M059J (cell line): ENCODE measurements at places on chromosomes 13 and 19. TPM values are rescaled to one million over a fixed set of nuclear protein-coding genes. Genes with fewer than 3 reads are reported as not detected.

RNF17 gene
- total RNA-seq, result not detected in 2 replicates

GNG7 gene
- 0.12 TPM in 1 of 2 replicates, not detected in the other for total RNA-seq

GIPR gene
- total RNA-seq, result 0.02 and 0.32 TPM in 2 replicates

CABP5 gene
- total RNA-seq, result 1.1 and 2.8 TPM in 2 replicates

ZNF208 gene
- not detected in 2 replicates for total RNA-seq

GPX4 gene
- 684 and 697 TPM in 2 replicates for total RNA-seq

KIR2DL3 gene
- total RNA-seq, result not detected in 2 replicates

PCP2 gene
- total RNA-seq, result not detected in 2 replicates

CD37 gene
- total RNA-seq, result not detected in 2 replicates

- peak; percentile 52 for DNase-seq
These were observed 51.5 kb downstream of the INSR start for GRCh38 chr19:7242601-7243258.

- peak; percentile 19 for DNase-seq
These were observed 181.5 kb downstream of the DNAJC3 start for GRCh38 chr13:95858286-95859075.

DNA sequence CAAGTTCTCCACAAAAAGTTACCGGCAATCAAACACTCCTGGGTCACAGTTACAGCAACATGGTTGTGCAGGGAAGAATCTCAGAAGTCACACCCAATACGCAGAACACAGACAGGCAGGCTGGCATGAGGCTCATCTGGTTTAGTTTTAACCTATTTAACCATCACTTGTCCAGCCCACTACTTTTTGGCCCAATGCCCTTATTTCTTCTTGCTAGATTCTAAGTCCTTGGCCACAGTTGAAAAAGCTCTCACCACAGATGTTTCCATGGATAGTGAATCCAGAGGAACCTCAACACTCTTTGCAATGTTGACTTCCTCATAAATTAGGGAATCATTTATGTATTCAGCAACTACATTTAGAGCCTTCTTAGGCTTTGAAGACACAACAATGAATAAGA is 50.7 kb upstream of the FNDC3A start:
- no peak for DNase-seq

DNA sequence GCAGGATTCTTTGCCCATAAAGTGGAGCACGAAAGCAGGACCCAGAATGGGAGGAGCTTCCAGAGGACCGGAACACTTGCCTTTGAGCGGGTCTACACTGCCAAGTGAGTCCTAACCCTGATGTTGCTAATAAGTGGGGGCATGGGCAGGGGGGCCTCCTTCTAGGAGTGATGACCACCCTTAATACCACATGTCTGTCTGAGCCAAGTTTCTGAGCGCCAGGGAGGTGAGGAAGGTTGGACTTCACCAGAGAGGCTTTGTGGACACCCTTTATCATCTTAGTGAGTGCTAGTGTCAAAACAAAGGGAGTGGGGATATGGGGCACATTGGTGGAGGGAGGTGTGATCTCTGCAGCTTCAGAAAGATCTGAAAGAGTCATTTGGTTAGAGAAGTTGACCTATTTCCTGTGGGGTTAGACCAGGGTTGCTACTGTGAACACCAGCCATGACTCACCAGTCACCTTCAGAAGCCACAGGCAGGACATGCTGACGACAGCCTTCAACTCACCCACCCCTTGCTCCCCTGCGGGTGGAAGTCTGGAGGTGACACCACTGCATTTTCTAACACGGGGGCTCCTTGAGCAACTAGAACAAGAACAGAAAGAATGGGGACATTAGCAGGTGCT is 8.8 kb downstream of the ALOX5AP start:
- peak; percentile 88 for DNase-seq

DNA sequence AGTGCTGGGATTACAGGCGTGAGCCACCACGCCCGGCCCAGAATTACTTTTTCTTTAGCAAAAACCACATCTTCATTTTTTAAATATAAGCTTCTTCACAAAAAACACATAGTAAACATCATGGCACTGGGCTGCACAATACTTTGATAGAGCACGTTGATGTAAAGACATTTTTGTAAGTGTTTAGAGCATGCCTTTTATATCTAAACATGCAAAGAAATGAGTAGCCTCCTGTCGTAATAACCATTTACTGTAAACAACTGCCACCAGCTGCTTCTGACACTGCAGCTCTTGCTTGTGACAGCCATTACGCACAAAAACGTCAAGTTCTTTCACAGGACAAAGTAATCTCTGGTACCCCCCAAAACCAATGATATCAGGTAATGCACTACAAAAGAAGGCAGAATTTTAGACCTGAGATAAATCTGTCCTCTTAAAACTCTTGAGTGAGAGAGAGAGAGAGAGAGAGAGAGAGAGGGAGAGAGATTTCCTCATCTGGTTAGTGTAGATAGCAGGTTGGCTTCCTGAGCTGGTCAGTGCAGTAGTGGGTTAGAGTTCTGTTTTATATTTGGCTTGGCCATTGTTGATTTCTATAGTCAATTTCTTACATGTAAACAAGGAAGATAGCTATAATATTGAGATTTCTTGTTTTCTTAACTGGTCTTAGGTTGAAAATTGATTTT is 6.7 kb upstream of the ZNF548 start:
- no peak for DNase-seq

- no peak for DNase-seq
These were observed 12.7 kb downstream of the KLHL26 start for GRCh38 chr19:18649371-18650020.

- DNase-seq, result no peak
These were observed 34.5 kb upstream of the ARHGEF7 start for GRCh38 chr13:111080642-111081041.

- no peak for DNase-seq
These were observed 227.2 kb downstream of the FOXO1 start for GRCh38 chr13:40438999-40439797.

GRCh38 chr19:11267316-11268085 is 5.2 kb upstream of the DOCK6 start:
- DNase-seq, result no peak

- DNase-seq, result no peak
These were observed 36.8 kb upstream of the ATP11A start for GRCh38 chr13:112653071-112653470.

DNA sequence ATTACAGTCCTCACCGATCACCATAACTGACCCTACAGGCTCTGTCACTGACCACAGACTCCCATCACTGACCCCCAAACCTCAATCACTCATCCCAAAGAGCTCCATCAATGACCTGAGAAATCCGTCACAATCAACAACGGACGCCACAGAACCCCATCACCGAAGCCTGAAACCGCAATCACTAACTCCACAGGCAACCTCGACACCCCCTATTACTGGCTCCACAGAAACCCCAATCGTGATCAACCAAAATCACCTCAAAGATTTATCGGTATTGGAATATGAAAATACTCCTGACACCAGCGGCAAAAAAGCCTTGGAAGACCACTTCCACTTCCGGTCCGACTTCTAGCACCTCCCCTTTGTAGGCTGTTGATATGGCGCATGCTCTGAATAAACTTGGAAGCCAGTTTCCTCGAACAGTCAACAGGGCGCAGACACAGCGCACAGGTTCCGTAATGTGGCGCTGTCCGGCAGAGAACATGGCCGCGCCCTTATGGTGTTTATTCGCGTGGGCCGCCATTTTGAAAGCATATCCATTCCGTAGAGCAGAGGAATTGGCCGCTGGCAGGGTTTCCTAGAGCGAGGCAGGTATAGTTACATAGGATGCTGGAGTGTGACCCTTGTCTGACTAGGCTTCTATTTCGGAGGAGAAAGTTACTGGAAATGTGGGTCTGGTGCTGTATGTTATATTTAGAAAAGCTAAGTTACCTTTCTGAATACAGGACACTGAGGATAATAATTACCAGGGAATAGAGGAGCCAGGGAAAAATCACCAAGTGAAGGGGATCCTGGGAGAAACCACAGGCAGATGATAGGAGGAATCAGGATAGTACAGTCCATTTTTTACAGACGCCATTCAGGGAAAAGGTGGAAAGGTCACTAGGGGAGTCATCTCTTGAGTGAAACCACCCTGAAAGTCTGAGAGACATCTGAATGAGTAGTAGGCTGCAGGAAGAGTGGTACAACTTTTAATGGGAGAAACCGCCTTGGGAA is at the start of gene ZNF585A:
ZNF585A (minus strand) TSS at position 328 of the 999 bp plus-strand sequence. CDS start 2,785 bp downstream, outside the sequence.
- peak; percentile 97 for DNase-seq

DNA sequence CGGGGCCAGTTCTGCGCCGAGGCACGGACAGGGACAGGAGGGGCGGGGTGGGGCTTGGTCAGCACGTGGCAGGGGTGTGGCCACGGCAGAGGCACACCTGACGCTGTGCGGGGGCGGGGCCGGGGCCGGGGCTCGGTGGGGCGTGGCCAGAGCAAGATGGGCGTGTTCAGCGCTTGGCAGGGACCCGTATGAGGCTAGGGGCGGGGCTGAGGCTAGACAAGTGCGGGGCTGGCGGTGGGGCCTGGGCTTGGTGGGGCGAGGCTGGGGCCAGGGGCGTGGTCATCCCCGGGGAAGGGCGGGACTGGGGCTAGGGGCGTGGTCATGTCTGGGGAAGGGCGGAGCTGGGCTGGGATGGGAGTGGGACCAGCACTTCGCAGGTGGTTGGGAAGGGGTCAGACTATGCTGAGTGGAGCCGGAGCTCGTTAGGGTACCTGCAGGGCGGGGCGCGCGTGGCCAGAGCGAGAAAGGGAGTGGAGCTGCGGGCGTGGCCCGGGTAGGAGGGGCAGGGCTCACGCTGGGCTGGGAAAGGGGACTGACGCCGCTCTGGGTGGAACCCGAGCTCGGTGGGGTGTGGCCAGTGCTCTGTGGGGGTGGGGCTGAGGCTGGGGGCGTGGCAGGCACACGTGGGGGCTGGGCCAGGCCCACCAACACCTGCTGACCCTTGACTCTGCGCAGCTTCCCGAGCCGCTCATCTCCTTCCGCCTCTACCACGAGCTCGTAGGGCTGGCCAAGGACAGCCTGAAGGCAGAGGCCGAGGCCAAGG is 12.8 kb downstream of the POLR2E start:
- DNase-seq, result no peak

GRCh38 chr19:10191347-10191746 is 3.4 kb downstream of the DNMT1 start:
- DNase-seq, result peak; percentile 33

GRCh38 chr13:98959291-98959690 is 18.6 kb downstream of the DOCK9 start:
- no peak for DNase-seq

- no peak for DNase-seq
These were observed 51.6 kb downstream of the CHST8 start for GRCh38 chr19:33673258-33673875.

DNA sequence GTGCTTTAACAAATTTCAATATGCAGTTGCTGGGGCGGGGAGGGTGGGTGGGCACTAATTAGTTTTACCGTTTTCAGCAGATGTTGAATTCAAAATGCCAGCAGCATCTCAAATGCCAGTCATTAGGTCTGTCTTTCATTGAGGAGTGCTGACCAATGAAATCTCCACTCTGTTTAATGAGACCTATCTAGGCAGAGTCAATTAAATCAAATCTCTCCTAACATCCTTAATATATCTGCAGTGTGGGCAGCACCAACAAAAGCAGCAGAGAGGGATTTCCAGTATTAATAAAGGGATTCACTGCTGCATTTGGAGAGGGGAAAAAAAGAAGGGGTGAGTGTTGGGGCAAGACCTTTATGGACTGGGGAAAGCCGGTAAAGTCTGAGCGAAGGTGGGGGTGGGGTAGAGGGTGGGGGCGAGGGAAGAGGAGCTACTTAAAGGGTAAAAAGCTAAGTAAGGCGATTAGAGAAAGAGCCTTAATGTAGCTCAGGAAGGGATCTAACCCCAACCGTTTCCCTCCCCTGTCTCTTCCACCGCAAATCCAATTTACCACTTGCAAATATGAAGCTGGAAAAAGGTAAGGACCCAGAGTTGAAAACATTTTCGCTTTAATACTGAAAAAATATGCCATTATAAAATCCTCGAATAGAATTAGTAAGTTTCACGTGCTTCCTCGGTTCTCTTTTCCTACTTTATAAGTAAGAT is 4.5 kb downstream of the SLITRK1 start:
- no peak for DNase-seq

- no peak for DNase-seq
These were observed 110.1 kb downstream of the GPC6 start for GRCh38 chr13:93336728-93337127.

GRCh38 chr13:23707674-23708073 is 137.5 kb downstream of the TNFRSF19 start:
- DNase-seq, result peak; percentile 33

DNA sequence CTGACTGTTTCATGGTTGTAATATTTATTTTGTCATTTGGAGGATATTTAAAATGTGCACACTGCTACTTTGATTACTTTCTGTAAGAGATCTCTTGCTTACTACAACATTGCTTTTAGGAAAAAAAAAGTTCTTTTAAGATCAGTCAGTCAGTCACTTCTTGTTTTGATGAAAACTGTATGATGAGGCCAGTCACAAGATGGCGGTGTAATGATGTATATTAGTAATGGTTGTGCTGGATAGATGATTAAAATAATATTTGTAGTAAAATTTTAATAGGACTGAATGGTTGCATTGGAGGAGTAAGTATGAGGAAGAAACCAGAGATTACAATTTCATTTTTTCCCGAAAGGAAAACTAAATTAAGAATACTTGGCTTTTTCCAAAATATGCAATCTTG is 2411.1 kb downstream of the PCDH9 start:
- no peak for DNase-seq

DNA sequence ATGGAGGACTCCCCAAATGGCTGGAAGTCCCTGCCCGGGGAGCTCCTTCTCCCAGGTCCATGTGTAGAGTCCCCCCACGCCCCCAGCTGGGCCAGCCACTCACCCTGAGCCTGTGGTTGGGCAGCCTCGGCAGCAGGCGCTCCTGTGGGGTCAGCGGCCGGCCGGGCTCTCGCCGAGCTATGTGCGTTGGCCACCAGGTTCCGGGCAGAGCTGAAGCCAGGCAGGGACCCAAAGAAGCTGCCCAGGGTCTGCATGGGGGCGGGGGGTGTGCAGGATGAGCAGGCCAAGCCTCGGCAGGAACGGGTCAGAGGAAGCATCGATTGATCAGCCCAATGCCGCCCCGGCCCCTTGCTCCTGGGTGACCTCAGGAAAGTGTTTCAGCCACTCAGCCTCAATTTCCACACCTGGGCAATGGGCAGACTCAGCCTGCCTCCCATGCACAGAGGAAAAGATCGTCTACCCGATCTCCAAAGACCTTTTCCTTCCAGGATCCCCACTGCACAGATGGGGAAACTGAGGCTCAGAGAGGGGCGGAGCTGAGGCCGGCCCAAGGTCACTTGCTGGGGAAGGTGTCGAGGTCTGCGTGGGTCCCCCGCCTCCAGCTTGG is 732 bp downstream of the PLIN4 start:
- no peak for DNase-seq
